ENCODE measurements at places on chromosomes 3 and 15.

DNA sequence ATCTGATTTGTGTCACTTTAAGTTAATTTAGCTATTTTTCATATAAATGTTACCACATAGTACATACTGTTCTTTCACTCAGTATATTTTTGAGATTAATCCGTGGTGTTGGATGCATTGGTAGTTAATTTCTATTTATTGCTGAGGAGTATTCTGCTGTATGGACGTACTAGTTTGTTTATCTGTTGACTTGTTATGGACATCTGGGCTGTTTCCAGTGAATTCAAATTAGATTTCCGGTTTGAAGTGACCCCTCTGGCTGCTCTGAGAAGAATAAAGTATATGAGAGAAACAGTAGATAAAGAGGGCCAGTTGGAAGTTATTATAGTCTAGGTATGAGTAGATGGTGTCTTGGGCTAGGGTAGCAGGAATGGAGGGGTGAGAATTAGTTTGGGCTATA lies 15.6 kb downstream of the KAT2B start:
- DNase-seq = no peak

DNA sequence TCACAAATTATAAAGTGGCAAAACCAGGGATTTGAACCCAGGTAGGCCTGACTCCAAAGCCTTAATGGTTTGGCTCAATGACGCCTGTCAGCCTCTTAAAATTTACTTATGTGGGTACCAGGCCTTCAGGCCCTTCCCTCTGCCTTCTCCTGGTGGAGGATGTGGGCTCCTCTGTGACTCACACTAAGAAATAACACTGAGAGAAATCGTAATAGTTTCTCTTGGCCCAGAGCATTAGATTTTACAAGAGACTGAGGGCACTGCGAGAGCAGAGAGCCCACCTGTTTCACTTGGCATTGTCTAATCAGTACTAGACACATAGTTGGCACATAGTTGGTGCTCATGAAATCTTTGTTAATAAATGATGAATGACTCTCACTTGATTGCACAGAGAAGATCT lies 505.2 kb downstream of the SHQ1 start:
- DNase-seq = no peak

DNA sequence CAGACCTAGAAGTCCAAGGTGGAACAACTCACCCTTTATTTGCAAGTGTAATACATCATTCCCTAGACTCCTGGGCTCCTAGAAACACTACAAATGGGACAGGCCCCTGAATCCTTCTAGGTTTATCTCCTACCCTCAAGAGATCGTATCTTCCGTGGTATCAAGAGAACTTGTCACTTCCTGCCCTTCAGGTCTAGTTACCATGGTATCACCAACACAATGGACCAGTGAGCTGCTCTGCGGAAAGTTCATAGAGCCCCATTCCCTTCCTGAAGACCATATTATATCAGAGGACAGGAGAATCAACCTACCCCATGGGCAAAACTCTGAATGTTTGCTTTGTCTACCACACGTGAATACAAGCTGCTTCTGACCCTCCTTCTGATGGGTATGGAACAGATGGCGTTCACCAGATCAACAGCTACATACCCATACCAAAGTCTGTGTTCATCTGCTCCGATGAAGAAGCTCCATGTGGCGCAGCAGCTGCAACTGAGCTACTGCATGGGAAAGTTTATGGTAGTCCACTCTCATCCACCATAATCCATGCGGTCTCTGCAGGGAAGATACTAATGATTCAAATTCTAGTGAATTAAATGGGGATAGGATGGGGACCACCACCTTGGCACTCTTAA lies 84.6 kb upstream of the KLF13 start:
- no peak for DNase-seq

DNA sequence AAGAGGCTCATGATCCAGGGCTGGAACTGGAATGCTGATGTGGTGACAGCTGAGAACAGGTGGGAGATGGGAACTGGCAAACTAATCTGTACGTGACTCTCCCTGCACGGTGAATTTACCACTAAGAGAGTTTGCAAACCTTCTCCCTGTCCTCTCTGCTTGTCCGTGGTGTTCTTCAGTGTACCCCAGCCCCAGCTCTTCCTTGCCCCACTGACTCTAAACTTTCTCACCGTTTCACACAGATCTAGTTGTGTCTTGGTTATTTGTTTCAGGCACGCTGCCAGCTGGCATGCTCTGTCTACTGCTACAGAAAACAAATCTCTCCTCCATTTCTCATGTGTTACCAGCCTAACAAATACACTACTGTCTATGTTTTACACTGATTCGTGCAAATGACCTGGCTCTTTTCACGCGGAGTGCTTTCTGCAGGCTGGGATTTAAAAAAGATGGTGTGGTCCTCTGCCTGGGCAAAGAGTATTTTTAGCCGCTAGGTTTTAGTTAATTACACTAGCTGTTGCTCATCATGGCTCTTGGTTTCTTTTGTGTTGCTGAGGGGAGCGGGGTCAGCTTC lies 192.7 kb upstream of the LRIG1 start:
- DNase-seq = no peak

GRCh38 chr15:70197945-70198361 lies 100.2 kb upstream of the TLE3 start:
- DNase-seq = no peak

DNA sequence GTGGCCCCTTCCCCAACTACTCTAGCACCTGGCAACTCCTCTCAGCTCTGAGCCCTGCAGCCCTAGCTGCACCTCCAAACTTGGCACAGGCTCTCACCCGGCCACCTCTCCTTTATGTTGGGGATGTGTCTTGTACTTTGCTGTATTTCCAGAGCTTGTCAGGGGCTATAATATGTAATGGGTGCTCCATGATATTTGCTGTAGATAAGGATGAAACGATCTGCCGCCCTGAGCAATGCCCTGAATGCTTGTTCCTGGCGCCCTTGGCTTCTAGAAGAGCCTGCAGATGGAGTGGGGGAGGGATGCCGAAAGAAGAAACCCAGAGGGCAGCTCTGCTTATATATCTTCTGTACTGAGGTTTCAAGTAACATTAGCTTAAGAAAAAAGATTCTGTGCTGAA lies 35.9 kb upstream of the ZBTB38 start:
- no peak for DNase-seq

DNA sequence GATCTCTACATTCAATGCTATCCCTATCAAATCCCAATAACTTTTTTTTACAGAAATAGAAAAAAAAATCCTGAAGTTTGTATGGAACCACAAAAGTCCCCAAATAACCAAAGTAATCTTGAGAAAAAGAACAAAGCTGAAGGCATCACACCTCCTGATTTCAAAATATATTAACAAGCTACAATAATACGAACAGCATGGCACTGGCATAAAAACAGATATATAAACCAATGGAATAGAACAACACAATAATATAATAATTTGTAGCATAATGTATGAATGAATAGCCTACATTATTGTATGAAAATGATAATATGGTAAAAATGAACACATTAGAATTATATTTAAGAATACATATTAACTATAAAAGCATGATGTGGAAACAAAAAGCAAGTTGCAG lies 76.7 kb upstream of the TMC3 start:
- no peak for DNase-seq

GRCh38 chr3:119400466-119400865 lies 62.9 kb downstream of the TMEM39A start:
- DNase-seq = no peak

GRCh38 chr15:51450001-51450400 lies 108.5 kb downstream of the GLDN start:
- no peak for DNase-seq

GRCh38 chr3:31699309-31699953 lies 166.7 kb downstream of the STT3B start:
- no peak for DNase-seq

DNA sequence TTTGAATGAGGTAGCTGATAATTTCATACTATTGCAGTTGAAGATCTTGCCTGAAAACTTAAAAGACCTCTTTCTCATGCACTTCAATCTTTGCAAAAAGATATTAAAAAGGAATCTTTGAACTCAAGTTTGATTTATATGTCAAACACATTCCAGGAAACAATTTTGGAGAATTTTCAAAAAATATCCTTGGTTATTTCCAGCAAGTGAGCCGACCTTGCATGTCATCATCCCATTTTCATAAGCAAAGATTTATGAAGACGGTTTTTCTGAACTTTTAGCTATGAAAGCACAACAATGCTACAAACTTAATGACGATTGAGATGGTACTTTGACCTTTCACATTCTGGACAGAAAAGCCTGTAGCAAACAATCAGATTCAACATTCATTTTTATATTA lies 95.6 kb downstream of the RFX7 start:
- no peak for DNase-seq

DNA sequence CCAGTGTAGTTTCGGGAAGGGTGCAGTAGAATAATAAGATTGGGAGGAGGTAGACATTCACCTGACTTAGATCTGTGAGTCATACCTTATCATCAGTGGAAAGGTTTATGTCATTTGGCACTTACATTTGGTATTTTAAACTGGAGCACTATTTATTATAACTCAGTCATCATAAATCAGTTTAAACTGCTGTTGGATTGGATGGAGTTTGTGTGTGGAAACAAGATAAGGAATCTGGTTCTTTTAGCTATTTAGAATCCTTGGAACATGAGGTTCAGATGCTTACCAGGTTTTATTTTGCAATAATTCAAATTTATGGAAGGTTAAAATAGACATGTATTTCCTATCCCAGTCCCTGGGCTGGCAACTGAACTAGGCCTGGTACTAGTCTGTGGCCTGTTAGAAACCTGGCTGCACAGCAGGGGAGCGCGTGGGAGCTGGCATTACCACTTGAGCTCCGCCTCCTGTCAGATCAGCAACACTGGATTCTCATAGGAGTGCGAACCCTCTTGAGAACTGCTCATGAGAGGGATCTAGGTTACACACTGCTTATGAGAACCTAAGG lies 34.5 kb downstream of the ZFAND6 start:
- DNase-seq = peak; percentile 42

DNA sequence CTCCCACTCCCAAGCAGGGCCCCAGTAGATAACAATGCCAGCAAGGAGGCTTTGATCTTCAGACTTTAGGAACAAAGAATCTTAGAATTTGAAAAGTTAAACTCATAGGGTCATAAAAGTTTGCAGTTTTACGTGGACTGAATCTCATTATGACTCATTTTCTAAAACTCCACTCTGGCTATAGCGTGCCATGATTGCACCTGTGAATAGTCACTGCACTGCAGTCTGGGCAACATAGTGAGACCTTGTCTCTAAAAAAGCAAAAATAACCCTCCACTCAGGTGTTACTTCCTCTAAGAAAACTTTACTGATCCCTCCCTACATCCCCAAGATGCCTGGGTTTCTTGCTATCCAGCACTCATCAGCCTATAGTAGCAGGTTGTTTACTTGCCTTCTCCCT lies 104.5 kb downstream of the IL20RB start:
- no peak for DNase-seq

DNA sequence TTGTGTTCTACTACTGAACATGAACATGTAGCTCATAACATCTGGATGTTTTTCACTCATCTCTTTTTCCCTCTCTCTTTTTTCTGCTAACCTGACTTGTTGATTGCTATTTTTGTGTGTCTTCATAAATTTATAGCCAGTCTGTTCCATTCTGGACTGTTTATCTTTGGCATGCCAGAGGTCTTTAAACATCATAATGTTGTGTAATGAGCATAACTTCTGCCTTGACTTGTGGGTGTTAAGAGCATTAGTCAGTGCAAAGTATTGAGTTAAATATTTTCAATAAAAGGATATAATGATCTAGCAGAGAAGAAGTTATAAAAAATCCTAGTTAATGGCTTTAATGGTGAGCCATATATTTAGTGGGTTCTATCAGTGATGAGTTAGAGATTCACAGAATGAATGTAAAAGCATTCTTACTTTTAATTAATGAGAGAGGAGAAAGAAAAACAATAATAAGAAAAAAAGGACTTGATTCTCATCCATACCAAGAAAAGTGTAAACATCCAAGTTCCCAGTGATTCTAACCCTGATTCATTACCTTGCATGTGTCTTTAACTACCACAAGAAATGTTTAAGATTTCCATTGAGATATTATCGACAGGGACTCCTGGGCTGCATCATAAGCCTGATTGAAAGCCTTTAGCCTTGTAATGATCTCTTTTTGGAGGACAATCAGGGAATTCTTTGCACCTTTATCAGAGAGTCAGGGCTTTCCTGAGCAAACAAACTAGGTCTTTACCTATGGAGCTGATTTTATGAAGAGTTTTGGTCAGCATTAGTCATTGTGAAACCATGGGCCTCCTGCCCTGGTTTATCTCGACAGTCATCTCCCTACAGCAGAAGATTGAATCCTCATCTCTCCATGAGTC lies 22.9 kb downstream of the MITF start:
- DNase-seq = no peak

DNA sequence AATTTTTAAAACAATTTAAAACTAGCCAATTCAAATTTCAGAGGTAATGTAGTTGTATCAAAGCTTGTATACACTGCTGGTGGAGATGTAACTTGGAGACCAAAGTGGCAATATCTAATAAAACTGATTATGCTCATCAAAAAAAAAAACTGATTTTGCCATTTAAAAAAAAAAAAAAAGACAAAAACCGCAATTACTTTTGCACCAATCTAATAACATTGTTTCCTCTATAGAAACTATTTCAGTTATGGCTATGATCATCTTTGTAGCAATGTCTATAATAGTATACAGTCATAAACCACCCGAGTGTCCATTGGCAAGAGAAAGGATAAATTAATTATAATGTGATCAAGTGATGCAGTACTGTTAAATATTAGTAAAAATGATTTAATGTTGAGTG lies 149.3 kb upstream of the SEMA6D start:
- no peak for DNase-seq

GRCh38 chr3:8607234-8608040 lies 37.2 kb downstream of the SSUH2 start:
- DNase-seq = no peak

- DNase-seq = no peak
Observed at GRCh38 chr15:52361975-52362494, 66.4 kb upstream of the MYO5C start.

DNA sequence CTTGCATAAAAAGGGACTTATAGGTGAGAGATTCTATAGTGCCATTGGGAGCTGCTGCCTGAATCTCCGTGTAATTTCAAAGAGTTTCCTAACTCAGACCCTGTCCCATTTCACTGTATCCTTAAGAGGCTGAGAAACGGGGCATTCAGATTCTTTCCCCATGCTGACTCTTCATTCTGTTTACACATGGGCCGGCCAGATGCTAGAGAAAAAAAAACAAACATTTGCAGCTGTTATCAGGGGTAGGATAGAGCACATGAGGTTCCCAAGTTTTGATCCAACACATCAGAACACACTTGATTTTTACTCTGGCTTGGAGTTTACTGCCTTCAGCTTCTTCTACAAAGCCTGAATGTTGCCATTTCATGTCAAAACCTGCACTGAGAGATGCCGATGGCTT lies 215.9 kb upstream of the TPRG1 start:
- no peak for DNase-seq
